IMR-90 (cell line): ENCODE measurements at places on chromosomes 5 and 9. TPM values are rescaled to one million over a fixed set of nuclear protein-coding genes. Genes with fewer than 3 reads are reported as not detected.

The NPR3 gene
- 23.2 and 24.6 TPM in 2 replicates for polyA plus RNA-seq

The ST6GALNAC6 gene
- 47.6 and 48.6 TPM in 2 replicates for polyA plus RNA-seq

The RPL12 gene
- 2,087 and 2,379 TPM in 2 replicates for polyA plus RNA-seq

The BRINP1 gene
- polyA plus RNA-seq, result not detected in 2 replicates

The PCDHA1 gene
- 0.05 and 0.07 TPM in 2 replicates for polyA plus RNA-seq

The SNCAIP gene
- polyA plus RNA-seq, result 14.2 and 15.3 TPM in 2 replicates

The PCDHGA2 gene
- polyA plus RNA-seq, result 3.6 and 4.0 TPM in 2 replicates

The OBP2B gene
- not detected in 2 replicates for polyA plus RNA-seq

The MYOZ3 gene
- polyA plus RNA-seq, result 0.24 TPM in 2 replicates

The NDUFS6 gene
- polyA plus RNA-seq, result 69.0 and 119 TPM in 2 replicates

The SLC6A18 gene
- not detected in 2 replicates for polyA plus RNA-seq

The ECM2 gene
- polyA plus RNA-seq, result 0.26 TPM in 2 replicates

The GABRA1 gene
- polyA plus RNA-seq, result not detected in 2 replicates

The ERMP1 gene
- 1.6 and 2.2 TPM in 2 replicates for polyA plus RNA-seq

The CER1 gene
- polyA plus RNA-seq, result not detected in 2 replicates

The SLC31A2 gene
- polyA plus RNA-seq, result 5.1 and 6.3 TPM in 2 replicates

The YTHDC2 gene
- polyA plus RNA-seq, result 4.5 and 6.5 TPM in 2 replicates

The IL9 gene
- polyA plus RNA-seq, result not detected in 2 replicates

The GNA14 gene
- polyA plus RNA-seq, result 0.03 TPM in 1 of 2 replicates, not detected in the other

The TPM2 gene
- polyA plus RNA-seq, result 2,500 and 2,548 TPM in 2 replicates

The CSF1R gene
- 0.07 and 0.14 TPM in 2 replicates for polyA plus RNA-seq

The OMD gene
- polyA plus RNA-seq, result not detected in 2 replicates

The PHF19 gene
- polyA plus RNA-seq, result 55.6 and 56.9 TPM in 2 replicates

The SARDH gene
- polyA plus RNA-seq, result 7.5 and 8.5 TPM in 2 replicates

The TEX48 gene
- polyA plus RNA-seq, result not detected in 2 replicates

The GRM6 gene
- polyA plus RNA-seq, result not detected in 2 replicates

The TRPM3 gene
- not detected in 2 replicates for polyA plus RNA-seq

The TCF7 gene
- 3.4 and 3.8 TPM in 2 replicates for polyA plus RNA-seq

The NUTM2F gene
- not detected in 2 replicates for polyA plus RNA-seq

The THG1L gene
- polyA plus RNA-seq, result 12.8 and 15.2 TPM in 2 replicates

The GCNT1 gene
- polyA plus RNA-seq, result 9.3 and 12.5 TPM in 2 replicates
